ENCODE measurements at places on chromosomes 1 and 21.

- DNase-seq = no peak
Observed at GRCh38 chr1:9294910-9295636, 2.4 kb downstream of the SPSB1 start.

DNA sequence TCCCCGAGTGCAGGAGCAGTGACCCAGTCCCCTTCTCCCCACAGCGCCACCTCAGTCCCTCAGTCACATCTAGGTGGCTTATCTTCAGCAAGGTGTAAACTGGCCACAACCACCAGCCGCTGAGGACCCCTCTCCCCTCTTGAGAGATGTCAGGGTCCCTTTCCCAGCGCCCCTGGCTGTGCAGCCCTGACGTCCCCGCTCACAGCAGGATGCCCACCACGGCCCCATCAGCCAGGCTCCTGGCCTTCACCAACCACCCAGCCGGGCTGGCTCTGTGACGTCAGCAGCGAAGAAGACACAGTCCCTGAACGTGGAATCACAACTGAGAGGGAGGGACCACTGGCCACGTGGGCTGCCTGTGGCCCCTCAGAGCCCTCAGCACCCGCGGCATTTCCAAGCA is 249.4 kb downstream of the NPHP4 start:
- DNase-seq = no peak

- DNase-seq = no peak
Observed at GRCh38 chr1:32263744-32264143, 12.7 kb downstream of the LCK start.

DNA sequence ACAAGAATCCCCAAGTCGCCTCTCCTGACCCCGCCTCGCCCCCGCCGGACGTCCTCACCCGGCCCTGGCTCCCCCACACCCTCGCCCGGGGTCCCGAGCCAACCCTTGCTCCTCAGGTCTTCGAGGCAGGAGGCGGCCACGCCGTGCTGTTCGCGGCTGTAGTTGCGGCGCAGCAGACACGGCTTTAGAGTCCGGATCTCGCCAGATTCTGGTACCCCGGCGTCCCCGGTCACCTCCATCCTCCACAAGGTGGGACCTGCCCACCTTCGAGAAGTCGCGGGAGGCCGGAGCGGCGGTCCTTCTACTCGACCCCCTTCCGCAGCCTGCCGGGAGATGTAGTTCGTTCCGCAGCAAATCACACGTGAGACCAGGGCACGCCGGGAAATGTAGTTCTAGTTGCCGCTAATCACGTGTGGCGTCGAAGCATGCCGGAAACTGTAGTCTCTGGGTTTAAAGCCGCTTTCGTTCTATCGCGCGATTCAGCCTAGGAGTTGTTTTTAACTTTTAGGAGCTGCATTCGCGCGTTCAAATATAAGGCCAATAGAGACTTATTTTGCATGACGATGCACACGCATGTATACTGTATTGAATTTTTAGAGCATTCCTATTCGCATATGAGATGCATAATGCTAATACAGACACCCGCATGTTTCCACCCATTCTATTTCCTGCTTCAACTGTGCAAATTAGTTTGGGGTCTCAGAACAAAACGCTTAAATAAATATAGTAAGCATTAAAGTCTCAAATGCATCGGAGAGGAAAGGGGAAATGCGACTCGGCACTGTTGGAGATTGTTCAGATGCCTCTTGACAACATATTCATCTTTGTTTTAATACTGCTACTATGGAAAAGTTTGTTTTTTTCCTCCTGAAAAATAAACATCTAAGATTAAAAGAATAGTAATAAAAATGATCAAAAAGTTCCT is at the start of gene DFFA:
TSS of gene DFFA (minus strand) at position 310 of the 925 bp plus-strand sequence. CDS start at position 239, 71 bp downstream.
- peak; percentile 87 for DNase-seq

- no peak for DNase-seq
Observed at GRCh38 chr1:37056325-37056724, 22.0 kb upstream of the GRIK3 start.
